ENCODE measurements at places on chromosomes 2 and 18. TPM values are rescaled to one million over a fixed set of nuclear protein-coding genes. Genes with fewer than 3 reads are reported as not detected.

The ZBTB7C gene
- 2.4 TPM for total RNA-seq

The ALPG gene
- not detected for total RNA-seq

The BCL2 gene
- total RNA-seq, result 9.1 TPM

The TSHZ1 gene
- total RNA-seq, result 20.3 TPM

The CLK1 gene
- total RNA-seq, result 47.7 TPM

The ZNF516 gene
- total RNA-seq, result 11.4 TPM

The CNOT9 gene
- total RNA-seq, result 21.1 TPM

The TMEM178A gene
- total RNA-seq, result 4.0 TPM
